ENCODE measurements at places on chromosomes 4 and X. TPM values are rescaled to one million over a fixed set of nuclear protein-coding genes. Genes with fewer than 3 reads are reported as not detected.

DNA sequence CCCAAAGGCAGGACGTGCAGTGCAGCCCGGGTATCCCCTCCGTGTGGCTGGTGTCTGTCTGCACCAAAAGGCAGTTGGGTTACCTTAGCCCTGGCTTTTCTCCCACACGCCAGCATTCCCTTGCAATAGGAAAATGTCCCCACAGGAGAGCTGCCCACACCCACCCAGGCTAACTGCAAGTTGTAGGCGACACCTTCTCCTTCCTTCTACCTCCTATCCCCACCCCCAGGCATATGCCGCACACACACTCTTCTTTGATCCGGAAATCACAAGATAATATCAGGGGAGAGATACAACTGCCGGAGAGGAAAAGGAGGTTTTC lies 444 bp upstream of the APBB2 start:
- no peak for DNase-seq

DNA sequence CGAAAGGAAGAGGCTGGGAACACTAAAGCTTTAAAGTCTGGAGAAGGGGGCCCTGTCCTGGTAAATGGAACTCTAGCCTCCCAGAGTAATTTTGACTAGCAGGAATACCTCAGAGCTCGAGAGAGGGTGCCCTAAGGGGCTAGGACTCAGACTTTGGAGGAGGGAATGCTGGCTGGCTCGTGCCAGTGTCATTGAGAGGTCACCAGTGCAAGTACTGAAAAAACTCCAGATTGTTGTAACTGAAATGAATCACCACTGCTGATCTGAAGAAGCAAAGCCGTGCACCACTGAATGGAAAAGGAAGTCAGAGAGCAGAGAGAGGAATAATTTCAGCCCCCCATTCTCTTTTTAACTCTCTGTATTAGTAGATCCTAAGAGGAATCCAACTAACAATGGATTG lies 690.2 kb downstream of the FAT4 start:
- no peak for DNase-seq

DNA sequence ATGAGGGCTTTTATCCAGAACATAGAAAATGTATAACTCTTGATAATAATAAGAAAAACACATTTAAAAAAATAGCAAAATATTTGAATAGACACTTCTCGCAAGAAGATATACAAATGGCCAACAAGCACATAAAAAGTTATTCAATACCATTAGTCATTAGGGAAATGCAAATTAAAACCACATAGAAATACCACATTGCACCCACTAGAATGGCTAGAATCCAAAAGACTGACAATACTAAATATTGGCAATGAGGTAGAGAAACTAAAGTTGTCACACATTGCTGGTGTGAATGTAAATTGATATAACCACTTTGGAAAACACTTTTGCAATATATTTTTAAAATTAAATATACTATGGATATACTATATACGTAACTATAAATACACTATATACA lies 754.3 kb upstream of the MAGEB2 start:
- no peak for DNase-seq

DNA sequence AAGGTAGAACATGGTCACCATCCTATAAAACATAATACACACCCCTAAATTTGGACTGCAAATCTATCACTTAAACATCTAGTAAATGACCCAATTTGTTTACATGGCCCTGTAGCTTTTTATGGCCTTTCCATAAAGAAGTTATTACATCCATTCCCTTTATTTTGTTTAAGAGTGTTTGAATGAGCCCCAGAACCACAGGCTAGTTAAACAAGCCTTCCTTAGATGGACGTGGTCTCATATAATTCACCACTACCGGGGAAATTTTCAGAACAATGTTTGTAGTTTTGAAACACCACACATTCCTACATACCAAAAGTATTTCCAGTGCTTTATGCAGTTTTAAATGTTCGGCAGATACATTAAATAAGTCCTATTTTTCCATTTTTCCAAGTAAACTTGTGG lies 12.3 kb downstream of the PDGFC start:
- DNase-seq = no peak

- DNase-seq = no peak
Observed at GRCh38 chr4:108272046-108272445, 103.3 kb upstream of the LEF1 start.

DNA sequence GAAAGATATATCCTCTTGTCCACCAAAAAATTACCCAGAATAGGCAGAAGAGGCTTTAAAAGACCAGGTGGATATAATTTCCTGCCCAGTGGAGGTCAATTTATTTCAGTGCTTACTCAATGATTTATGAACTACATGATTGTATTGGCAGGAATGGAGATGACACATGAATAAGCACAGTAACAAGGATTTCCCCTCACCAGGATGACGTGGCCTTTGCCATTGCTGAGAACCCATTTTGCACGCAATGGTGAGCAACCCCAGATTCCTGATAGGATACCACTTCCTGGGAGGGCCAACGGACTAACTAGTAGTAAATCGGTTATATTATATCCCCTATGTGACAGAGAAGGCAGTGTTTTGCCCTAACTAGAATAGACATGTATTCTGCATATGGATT lies 11.6 kb upstream of the TTC29 start:
- DNase-seq = no peak

The SPANXN3 gene
- not detected for total RNA-seq

The OPHN1 gene
- total RNA-seq = 1.4 TPM

The OTUD6A gene
- total RNA-seq = not detected
